ENCODE measurements at places on chromosomes 7 and 10. TPM values are rescaled to one million over a fixed set of nuclear protein-coding genes. Genes with fewer than 3 reads are reported as not detected.

DNA sequence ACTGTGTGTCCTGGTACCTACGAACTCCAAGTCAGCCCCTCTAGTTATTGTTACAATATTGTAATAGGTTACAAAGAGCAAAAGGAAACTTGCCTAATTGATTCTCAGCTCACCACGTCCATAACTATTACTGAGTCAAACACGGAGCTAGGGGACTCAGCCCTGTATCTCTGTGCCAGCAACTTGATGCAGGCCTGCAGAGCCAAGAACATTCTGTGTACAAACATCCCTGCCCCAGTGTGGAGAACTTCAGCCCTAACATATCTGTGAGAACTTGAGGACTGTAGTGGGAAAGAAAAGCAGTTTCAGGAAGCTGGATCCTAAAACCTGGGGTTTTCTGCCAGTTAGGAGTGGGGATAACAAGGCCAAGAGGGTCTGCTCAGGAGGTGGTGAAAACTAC lies 114.9 kb upstream of the PRSS58 start:
- DNase-seq, result no peak

The SPOCK2 gene
- 163 TPM for polyA plus RNA-seq

GRCh38 chr7:152436111-152436930 lies 518 bp upstream of the KMT2C start:
- DNase-seq, result peak; percentile 85

DNA sequence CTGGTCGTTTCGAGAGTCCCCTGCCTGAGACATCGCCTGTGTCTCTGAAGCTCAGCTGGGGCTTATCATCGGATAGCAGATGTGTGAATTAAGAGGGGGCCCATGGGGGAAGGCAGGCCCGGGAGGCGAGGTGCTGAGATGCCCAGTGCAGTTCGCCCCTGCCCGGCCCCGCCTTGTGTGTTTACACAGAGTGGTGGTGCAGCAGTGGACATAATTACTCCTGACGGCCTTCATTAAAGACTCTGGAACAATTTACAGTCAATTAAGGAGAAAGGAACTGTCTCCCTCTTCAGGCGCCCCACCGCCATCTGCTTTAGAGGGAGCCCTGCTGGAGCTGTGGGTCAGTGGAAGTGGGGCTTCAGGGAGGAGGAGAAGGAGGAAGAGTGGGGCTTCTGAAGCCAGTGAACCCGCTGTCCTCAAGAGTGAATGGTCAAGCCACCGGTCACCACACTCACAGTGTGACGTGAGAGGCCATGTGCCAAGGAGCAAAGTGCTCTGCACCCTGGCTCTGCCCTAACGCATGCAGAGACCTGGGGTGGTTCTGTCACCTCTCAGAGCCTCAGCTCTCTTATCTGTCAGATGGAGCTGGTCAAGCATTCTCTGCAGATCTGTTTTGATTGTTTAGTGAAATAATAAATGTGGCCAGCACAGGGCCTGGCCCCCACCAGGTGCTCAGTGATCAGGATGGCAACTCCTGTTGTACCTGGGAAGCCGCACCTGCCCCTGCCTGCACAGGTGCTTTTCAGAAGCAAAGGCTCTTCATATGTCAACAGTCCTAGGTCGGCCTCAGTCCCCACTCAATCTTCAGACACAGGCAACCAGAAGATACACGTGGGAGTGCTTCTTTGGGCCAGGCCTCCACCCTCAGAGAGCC lies 65.6 kb downstream of the CDH23 start:
- DNase-seq, result no peak

The ZNF273 gene
- polyA plus RNA-seq, result 13.6 TPM

- no peak for DNase-seq
These were observed 17.9 kb upstream of the CYREN start for GRCh38 chr7:135188298-135188984.

GRCh38 chr7:151432658-151433521 lies 7.1 kb downstream of the CRYGN start:
- DNase-seq, result no peak

The FOXI2 gene
- polyA plus RNA-seq, result 1.2 TPM

The INSYN2A gene
- polyA plus RNA-seq, result 5.5 TPM

Measured in right renal pelvis (tissue), 4 donors.